ENCODE measurements at places on chromosomes 7 and 10.

- DNase-seq: no peak
Measured at GRCh38 chr7:68573271-68574005, 1024.8 kb upstream of the AUTS2 start.

- DNase-seq: no peak
Measured at GRCh38 chr7:55420530-55420929, 55.4 kb downstream of the LANCL2 start.

DNA sequence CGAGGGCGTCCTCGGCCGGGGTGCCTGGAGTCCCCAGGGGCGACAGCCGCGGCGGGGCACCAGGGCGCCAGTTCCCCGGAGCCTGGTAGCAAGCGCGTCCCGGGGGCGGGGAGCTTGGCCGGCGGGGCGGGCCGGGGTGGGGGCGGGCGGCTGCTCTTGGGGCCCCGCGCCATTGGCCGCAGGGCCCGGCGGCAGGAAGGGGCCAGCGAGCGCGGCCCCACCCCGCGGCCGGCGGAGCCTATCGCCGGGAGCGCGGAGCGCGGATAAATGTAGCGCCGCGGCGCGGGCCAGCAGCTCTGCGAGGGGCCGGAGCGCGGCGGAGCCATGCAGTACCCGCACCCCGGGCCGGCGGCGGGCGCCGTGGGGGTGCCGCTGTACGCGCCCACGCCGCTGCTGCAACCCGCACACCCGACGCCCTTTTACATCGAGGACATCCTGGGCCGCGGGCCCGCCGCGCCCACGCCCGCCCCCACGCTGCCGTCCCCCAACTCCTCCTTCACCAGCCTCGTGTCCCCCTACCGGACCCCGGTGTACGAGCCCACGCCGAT is at the start of gene HHEX:
Gene HHEX (plus strand): TSS at position 293 of the 548 bp plus-strand sequence. CDS start 32 bp downstream, at position 325.
- no peak for DNase-seq

- no peak for DNase-seq
Measured at GRCh38 chr7:140161047-140161446, 15.7 kb downstream of the KDM7A start.

- no peak for DNase-seq
Measured at GRCh38 chr10:51472154-51472553, 227.2 kb downstream of the CSTF2T start.

GRCh38 chr7:139777133-139777891 is 486 bp downstream of the HIPK2 start:
- DNase-seq: peak; percentile 65

DNA sequence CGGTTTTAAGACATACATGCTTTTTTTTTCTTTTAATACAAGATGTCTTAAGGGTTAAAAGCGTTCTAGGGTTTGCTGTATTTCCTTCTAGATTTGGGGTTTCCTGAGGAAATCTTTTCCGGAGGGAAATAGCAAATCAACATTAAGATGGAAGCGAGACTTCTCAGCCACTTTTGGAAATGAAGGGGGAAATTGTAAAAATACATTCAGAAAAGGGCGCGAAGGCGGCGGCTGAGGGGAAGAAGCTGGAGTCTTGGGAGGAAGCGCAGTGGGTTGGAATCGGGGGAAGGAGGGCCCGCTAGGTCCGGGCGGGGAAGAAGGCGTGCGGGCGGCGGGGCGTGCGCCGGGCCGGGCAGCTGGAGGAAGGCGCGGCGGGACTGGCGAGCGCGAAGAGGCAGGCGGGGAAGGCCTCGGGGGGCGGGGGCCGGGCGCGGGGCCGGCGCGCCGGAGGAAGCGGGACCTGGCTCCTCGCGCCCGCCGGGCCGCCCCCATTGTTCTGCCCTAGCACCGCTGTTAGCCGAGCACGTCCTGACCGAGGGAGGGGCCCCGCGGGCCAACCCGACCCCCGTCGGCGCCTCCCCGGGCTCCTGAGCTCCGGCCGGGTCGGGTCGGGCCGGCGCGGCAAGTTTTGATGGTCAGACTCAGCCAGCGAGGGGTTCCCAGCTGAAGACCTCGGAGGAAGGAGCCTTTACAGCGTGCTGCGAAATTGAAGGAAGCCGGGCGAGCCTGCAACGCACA is 1.5 kb upstream of the SKIDA1 start:
- peak; percentile 68 for DNase-seq

- DNase-seq: no peak
Measured at GRCh38 chr10:123413353-123413752, 252.8 kb upstream of the GPR26 start.

GRCh38 chr10:103576862-103577261 is 83.4 kb downstream of the NEURL1 start:
- DNase-seq: no peak

- DNase-seq: no peak
Measured at GRCh38 chr10:131211559-131211958, 100.0 kb downstream of the TCERG1L start.

DNA sequence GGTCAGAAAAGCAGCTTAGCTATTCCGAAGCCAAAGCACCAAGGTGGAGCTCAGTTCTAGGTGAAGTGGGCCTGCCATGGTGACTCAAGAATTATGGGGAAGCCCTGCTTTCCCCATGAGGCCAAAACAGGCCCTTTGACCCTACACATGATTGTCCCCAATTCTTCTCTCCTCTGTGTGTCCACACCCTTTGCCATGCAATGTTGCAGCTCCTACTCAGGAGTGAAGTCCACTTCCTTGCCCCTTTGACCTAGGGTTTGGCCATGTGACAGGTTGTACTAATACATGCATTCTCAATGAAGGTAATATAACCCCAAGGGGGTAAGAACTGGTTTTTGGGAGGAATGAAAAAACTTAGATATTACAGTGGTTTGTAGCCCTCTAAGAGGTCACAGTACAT is 67.6 kb upstream of the MKRN1 start:
- DNase-seq: no peak

GRCh38 chr7:84291756-84292155 is 97.2 kb upstream of the SEMA3A start:
- no peak for DNase-seq

GRCh38 chr10:10125676-10126075 is 892.0 kb upstream of the CELF2 start:
- DNase-seq: no peak

GRCh38 chr7:104805449-104806317 is 208.3 kb upstream of the KMT2E start:
- DNase-seq: no peak

DNA sequence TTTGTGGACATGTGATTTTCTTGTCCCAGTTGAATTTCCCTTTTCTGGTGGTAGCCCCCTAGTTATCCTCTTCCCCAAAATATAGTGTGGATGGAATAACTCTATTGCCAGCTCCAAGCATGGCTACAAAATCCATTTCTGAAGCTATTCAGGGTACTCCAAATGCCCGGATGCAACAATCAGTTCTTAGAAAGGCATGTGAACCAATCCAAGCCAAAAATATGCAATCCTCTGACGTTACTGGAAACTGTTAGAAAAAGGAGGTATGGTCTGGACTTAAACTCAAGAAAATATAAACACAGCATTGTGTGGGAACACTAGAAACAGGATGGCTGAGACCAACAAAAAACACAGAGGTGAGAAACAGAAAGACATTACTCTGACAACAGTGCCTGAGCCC is 347.0 kb downstream of the GPAM start:
- DNase-seq: no peak

DNA sequence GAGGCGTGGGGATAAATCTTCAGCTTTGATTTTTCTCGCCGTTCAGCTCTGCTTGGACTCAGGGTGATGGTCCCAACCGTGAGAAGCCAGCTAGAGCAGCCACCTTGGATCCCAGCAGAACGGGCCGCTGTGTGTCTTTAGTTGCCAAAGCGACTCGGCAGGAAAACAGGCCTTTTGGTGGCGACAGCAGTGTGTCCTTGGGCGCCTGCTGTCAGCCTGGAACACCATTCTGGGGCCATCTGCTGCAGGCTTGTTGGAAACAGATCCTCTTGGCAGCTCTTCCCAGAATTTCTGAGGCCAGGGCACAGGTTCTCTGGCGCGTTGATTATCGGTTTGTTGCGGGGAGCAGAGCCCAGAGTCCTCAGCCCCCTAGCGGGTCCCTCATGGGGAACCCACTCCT is 97.6 kb downstream of the CUX1 start:
- no peak for DNase-seq

GRCh38 chr10:71204746-71205145 is 7.6 kb upstream of the UNC5B start:
- no peak for DNase-seq
